NCI-H524 (cell line): ENCODE measurements at places on chromosomes 11 and 22.

DNA sequence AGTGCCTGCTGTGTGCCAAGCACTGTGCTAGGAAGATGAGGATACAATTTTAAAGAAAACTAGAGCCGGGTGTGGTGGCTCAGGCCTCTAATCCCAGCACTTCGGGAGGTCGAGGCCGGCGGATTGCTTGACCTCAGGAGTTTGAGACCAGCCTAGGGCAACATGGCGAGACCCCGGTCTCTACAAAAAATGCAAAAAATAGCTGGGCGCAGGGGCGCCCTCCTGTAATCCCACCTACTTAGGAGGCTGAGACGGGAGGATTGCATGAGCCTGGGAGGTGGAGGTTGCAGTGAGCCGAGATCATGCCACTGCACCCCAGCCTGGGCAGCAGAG lies 8.3 kb downstream of the TPBGL start:
- DNase-seq, result no peak

GRCh38 chr11:123235656-123236261 lies 40.7 kb upstream of the CLMP start:
- no peak for DNase-seq

- no peak for DNase-seq
These were observed 1.5 kb upstream of the IL17REL start for GRCh38 chr22:50014053-50014501.

DNA sequence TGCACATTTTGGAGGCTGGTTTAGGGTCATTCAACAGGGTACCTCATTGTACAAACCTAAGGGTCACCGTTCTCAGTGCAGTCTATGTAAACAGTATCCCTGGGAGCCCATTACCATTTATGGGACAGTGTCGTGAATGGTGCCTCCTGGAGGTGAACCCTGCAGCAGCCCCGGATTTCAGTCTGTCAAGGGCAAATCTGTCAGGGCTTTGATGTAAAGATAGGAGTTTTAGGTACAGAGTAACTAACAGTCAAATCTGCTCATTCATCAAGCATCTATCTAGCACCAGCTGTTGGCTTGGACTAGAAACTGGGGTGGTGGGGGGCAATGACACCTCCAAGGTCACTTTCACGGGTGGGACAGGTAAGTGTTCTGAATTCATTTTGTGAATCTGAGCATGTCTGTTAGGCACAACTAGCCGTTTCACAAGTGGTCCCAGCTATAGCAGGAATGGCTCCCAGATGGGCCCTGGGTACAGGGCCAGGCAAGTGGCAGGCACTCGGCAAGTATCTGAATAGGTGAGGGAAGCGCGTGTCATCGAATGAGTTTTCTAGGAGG lies 63.6 kb downstream of the PARVG start:
- no peak for DNase-seq

- no peak for DNase-seq
These were observed 92.5 kb upstream of the PRR5 start for GRCh38 chr22:44609400-44609988.

GRCh38 chr22:29306835-29307595 lies 565 bp downstream of the GAS2L1 start:
- DNase-seq, result peak; percentile 66

GRCh38 chr22:29004647-29005371 lies 56.8 kb downstream of the C22orf31 start:
- no peak for DNase-seq

DNA sequence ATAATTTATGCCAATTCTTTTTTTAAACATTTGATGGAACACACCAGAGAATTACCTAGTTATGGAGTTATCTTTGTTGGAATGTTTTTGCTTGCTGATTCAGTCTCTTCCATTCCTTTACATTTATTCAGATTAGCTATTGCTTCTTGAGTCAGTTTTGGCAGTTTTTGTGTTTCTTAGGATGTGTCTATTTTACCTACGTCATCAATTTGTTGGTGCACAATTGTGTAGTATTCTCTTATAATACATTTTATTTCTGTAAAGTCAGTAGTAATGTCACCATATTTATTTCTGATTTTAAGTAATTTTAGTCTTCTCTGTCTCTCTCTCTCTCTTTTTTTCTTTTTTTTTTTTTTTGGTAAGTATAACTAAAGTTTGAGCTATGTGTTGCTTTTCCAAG lies 929.5 kb upstream of the RAG2 start:
- DNase-seq, result no peak

DNA sequence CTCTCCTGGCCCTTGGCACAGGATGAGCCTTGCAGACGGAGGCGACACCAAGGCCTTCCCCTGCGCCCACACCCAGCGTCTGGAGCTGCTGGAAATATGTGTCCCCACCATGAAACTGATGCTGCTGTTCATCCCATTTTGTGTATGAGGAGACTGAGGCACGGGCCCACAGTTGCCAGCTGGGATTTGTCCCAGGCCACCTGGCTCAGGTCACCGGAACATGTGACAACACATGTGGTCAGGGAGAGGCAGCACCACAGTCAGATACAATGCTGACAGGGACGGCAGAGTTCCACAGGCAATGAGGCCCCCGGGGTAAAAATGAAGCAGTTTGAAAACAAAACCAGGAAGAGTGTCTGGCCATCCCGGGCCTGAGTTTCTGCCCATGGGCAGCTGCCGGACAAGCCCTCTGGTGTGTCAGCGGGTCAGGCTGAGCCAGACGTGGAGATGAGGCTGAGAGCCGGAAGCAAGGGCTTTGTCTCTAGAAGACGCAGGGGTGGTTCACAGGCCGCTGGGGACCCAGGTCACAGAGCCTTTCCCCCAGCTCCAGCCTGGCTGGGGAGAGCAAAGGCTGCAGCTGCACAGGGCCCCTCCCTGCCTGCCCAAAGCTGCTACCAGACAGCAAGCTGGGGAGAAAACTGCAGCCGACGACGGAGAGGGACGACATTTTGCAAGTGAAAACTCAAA lies 80.7 kb downstream of the CDKN1C start:
- DNase-seq, result no peak

DNA sequence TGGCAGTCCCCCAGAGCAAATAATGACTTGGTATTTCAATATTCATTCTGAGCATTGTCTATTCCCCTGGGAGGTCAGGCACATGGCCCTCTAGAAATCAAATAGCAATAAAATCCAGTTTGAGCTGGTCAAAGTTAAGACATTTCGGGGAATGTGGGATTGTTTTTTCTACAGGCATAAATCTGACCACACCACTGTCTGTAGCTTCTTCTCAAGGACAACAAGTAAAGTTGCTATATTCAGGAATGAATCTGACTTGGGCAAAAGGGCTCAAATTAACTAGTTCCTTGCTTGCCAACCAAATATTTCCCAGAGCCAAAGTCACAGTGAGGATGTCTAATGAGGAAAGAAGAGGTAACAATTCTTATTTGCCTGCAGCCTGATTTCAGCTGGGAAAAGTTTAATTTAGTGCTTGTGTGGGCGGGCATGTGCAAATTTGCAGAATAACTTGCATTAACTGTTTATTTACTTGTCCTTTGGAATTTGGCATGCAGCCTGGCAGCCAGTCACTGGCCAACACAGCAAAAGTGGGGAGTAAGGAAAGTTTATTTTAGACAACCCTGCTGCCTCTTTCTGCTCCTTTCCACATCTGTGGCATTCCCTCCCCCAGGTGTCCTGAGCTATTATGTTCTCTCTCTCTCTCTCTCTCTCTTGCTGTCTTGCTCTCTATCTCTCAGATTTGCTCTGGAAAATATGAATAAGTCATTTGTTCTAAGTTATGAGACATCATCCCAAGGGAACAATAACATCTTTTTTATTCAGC lies 51.2 kb upstream of the ARHGAP20 start:
- no peak for DNase-seq

- DNase-seq, result no peak
These were observed 7.3 kb upstream of the OR52W1 start for GRCh38 chr11:6191742-6192141.

DNA sequence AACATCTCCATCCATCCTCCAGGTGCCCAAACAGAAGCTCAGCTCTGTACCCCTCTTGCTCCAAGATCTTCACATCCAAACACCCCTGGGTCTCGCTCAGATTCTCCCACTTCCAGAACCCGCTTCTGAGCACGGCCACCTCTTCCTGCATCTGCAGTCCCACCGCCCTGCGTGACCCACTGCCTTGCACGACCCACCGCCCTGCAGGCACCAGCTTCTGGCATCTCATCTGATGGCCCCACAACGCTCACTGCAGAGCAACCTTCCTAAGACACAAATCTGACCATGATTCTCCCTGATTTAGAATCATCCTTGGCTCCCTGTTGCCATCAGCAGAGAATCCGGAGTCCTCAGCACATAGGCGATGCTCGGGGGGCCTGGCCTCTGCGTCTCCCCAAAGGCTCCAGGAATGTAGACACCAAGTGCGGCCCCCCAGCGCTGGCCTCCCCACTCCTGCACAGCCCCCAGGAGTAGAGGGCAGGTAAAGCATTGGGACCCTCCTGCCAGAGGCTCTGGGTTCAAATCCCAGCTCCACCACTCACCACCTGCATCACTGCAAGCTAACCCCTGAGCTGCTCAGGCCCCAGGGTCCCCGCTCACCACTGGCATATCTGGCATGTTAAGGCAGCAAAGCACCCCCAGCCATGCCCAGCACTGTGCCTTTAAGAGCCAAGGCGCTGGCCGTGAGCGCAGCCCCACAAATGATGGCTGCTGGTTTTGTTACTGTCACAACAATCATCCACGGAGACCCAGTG lies 459.3 kb downstream of the BRD1 start:
- DNase-seq, result no peak

GRCh38 chr22:32203181-32204039 lies 1.5 kb downstream of the RFPL2 start:
- peak; percentile 47 for DNase-seq

- DNase-seq, result no peak
These were observed 21.5 kb downstream of the ETS1 start for GRCh38 chr11:128565881-128566280.
